ENCODE measurements at places on chromosomes 12 and 14. TPM values are rescaled to one million over a fixed set of nuclear protein-coding genes. Genes with fewer than 3 reads are reported as not detected.
A peak's percentile ranks its signal among the peaks of the same experiment; 100 is the strongest.

PROX2 gene
- total RNA-seq, result 0.23 TPM

CCND2 gene
- 502 TPM for total RNA-seq

LIN52 gene
- total RNA-seq, result 15.7 TPM

CLEC2D gene
- total RNA-seq, result 269 TPM

PIANP gene
- total RNA-seq, result 0.76 TPM

KRT75 gene
- not detected for total RNA-seq

HCAR1 gene
- total RNA-seq, result 0.34 TPM

CFL2 gene
- 8.2 TPM for total RNA-seq

TUBA1A gene
- total RNA-seq, result 77.6 TPM

TEAD4 gene
- 3.8 TPM for total RNA-seq

SAMD4A gene
- 8.2 TPM for total RNA-seq

NIN gene
- total RNA-seq, result 60.0 TPM

PZP gene
- total RNA-seq, result not detected

DNA sequence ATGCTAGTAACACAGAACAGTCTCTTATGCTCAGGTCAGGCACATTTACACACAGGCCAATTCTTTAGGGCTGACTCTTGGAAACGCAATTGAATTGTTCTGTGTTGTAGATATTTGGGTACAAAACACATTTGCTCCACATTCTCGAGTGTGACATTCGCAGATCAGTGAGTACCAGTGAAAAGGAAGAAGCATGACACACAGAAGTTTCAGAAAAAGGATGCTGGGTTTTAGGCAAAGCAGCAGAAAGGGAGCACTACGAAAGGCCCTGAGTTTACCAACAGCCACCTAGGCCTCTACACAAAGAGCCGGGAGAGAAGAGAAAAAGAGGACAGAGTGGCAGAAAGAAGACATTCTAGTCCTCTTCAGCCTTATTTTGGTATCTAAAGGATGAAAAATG, 254.4 kb upstream of the BTG1 start:
- no peak for DNase-seq

GRCh38 chr14:75453817-75454434, 26.1 kb downstream of the JDP2 start:
- peak; percentile 12 for DNase-seq

DNA sequence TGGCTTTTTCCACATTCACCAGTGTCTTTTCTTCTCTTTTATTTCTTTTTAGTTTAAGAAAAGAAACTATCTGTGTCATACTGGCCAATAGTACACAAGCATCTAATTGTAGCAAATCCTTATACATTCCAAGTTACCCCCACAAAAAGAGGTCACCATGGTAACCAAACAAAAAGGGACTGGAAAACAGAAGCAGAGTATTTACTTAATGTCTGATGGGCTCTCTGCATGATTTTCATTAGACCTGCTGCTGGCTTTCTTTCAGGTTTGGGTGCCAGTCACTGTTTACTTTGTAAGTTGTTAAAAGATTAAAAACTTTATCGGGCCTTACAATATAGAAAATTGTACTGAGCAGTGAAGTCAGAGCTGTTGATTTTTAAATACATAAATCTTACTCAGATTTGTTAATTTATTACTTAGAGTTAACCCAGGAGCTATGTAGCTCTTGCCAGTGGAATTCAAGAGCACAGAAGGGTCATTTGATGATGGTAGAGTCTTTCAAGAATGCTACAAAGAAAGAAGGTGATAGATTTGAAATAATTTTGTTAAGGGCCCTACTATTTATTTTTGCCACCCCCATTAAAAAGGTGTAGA, 123.9 kb downstream of the BRMS1L start:
- DNase-seq, result no peak

DNA sequence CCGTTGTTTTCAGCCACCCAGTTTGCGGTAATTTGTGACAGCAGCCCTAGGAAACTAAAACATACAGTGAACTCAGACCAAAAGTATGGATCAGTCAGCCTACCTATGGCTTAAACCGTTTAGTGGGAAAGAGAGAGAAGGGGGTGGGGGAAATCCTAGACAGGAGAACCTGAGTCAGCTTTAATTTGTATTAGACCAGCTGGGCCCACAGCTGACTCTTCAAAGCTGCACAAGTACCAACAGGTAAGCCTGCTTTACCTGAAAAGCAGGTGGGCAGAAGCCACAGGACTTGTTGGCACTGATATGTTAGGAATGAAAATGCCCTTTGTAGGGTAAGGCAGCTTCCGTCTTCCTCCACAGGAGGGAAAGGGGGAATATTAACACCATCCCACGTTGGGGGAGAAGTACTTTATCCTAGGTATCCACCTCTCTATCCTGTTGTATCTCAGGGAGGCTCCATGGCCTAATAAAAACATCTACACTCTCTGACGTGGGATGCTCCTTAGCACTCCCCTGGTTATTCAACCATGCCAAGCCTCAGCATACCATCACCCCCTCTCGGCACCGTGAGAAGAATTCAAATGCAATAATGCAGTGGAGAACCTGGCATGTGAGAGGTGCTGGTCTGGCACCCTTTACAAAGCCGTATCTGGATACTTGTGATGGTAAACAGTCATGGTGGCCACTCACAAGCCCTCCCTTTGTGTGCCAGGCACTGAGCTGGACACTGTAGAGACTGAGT, 70.3 kb downstream of the STON2 start:
- DNase-seq, result no peak

DNA sequence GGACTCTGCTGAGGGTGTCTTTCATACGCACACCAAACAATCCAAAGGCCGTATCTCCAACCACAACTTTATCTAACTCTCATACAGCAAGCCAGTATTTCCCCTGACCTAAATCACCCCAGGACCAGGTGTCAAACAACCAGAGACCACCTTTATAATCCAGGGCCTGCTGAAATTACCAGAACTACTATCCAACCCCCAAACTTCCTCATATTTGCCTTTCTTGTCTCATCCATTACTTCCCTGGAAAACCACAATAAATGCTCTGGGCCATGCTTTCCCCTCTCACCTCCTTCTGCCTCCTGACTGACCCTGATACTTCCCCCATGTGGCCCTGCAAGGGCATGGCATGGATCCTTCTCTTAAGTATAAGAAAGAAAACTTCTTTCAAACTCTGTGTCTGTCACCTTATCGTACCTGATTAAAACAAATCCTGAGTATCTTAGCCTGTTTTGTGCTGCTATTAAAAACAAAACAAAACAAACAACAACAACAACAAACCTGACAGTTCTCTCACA, 44.7 kb upstream of the CRACR2A start:
- DNase-seq, result no peak

GRCh38 chr12:109757671-109758265, 44.1 kb downstream of the FAM222A start:
- no peak for DNase-seq

GRCh38 chr12:93149229-93149628, 220.1 kb upstream of the EEA1 start:
- no peak for DNase-seq

DNA sequence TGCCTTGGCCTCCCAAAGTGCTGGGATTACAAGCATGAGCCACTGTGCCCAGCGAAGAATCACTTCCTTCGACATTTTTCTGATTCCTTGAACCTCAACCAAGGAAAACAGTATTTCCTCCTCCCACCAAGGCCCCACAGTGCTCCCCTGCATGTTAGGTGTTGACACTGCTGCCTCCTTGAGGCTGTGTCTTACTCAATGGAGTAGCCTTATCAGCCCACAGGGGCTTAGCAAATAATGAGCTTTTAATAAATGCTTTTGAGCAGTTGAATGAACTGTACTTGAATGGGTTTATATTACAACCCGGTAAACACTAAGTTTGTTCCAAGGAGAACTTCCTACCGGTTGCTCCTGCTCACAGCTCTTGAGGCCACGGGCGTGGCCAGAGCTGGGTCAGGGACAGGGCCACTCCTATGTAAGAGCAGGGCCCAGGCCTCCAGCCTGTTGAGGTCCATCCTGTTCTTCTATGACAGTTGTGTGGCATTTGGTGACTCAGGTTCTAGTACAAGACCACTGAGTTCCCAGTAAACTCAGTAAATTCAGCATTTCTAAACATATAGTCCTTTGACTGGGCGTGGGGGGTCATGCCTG, 36.8 kb upstream of the TUBA1A start:
- DNase-seq, result no peak

DNA sequence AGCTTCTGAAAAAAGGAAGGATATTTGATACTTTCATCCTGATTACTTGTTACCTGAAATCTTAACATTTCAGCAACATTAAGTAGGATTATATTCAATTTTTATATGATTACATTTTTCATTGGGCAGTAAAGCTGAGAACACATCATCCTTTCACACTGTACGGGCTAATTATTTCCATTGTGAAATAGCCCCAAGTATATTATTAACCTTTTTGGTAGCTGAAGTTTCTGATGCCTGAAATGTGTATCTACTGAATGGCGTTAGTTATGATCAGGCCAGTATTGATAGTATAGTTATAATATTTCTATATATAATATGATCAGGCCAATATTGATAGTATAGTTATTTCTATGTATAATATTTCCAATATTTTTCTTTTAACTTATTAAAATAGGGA, 10.1 kb downstream of the SPATS2 start:
- DNase-seq, result no peak

GRCh38 chr12:12011880-12012260, 58.9 kb upstream of the BCL2L14 start:
- DNase-seq, result no peak

GRCh38 chr12:112294793-112295192, 87.4 kb downstream of the HECTD4 start:
- no peak for DNase-seq

DNA sequence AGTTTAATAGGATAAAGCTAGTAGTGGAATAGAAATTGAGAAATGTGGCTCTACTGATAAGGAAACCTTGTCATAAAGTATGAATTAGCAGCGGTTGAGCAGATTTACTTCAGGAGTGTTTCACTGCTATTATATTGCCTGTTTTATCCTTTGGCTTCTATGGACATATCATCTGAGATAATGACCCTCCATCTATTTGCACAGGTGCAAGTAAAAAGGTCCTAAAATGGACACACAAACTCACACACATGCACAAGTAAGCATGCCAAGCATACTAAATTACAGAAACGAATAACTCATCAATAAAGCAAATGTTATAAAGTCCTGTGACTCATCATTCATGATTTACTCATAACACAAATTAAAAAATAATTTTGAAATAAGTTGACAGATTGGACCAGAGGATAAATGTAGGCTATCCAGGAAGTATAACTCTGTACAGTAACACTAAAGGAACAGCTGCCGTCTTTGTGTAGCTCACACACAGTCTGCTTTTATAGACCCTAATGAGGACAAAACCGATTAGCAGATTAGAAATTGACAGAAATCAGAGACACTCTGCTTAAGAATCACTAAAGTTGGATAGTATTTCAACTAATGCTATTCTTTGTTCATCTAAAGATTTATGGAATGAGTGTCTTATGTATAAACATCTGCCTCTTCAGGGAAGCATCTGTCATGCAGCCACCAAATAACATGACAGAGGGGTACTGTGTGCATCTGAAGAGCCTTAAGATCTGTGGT, 73.9 kb downstream of the SYT1 start:
- no peak for DNase-seq

- DNase-seq, result no peak
Observed at GRCh38 chr14:83047059-83047830, 1513.6 kb upstream of the SEL1L start.

DNA sequence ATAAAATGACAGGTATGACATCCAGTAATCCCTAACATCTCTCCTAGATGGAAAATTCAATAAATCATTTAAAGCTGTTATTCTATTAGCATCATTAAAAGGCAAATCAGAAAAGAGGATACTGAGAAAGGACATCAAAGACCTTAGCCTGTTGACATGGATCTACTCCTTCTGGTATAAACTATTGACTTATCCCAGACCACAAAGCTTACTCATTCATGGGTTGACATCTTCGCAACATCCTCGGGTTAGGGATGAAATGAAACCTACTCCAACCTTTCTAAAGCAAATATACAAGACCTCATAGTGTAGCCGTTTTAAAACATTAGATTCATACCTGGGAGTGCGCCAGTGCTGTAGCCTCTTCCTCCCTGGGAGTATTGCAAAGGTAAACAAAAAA, 191.5 kb upstream of the BTG1 start:
- DNase-seq, result no peak

- no peak for DNase-seq
Observed at GRCh38 chr14:104889375-104889757, 24.3 kb downstream of the CEP170B start.

DNA sequence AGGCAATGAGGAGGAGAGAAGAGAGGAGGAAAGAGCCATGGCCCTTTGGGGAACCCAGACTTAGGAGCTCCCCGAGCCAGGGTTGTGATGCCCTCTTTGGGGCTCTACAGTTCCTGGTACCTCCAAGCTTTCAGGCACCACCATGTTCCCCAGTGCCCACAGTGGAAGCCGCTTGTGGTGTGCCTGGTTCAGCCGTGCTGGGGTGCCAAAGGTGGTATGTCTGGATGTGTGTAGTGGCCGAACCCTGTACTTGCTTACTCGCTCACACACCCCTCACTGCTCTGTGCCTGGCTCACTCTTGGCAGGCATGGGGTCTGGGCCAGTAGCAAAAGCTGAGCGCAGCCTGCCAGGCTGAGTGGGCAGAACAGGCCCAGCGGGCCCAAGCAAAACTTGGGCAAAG, 210.7 kb downstream of the MON2 start:
- no peak for DNase-seq

DNA sequence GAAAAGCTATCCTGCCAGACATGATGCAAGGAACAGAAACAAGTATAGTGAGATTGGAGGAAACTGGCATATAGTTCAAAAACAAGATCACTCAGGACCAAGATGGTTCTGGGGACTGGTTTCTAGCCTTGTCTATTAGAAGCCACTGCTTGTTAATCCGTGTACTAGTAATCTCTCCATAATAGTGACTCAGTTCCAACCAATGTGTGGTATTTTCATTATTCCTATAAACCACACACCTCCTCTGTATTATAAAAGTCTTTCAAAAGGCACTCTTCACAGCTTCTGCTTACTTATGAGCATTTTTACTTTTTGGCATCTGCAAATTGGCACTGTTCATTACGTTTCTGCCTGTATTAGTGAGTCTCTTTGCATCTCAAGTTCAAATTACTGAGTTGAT, 140.3 kb downstream of the SLC6A15 start:
- no peak for DNase-seq

DNA sequence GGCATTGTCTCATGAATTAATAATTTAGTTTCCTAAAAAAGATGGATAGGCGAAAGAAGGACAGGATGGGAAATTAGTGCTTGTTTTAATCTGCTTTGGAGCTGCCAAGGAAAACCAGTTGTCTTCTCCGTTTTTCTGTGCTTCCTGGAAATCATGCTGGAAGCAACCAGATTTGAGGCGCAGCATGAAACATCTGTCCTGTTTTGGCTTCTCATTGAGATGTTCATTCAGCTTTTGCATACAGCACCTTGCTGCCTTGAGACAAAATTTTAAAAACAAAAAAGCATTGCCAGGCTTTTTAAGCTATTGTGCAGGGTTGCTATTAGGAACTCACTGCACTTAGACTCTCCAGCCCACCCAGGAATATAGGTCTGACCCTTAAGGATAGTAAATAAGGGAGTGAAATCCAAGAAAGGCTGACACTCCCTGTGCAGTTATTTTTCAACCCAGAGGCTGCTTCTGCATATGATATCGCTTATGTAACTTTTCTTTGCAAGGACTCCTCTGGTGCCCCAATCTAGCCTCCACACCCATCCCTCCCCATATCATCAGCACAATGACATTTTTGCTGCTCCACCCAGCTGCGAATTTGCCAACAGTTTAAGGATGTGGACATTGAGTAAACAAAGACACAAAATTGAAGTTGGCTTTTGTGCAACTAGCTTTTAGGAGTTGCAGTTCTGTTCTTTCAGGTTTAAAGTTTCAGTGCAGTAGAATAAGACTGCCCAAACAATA, 46.9 kb upstream of the MDM1 start:
- DNase-seq, result no peak

All from activated T-cell treated with anti-CD3 and anti-CD28 coated beads, Interleukin-2, amount 50 U/mL, for 72 hours (primary cell).